ENCODE measurements at places on chromosomes 1 and 21.
A peak's percentile ranks its signal among the peaks of the same experiment; 100 is the strongest.

DNA sequence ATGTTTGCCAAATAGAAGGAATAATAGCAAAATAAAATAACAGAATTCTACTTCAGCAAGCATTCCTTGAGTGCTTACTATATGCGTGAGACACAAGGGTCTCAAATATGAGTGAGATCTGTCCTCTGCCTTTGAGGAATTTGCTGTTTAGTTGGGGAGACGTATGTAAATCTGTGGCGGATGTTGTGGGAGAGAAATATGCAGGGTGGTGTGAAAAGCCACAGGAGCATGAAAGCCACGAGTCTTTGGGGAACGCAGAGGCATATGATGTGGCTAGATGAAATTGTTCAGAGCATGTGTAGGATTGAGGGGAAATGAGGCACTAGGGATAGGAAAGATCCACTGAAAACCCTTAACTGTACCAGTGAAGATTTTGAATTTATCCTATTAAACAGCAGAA is 244.4 kb downstream of the PBX1 start:
- DNase-seq = no peak
- no peaks in the 10 kb centered on the region for H3K4me1 ChIP-seq
- no peaks in the 10 kb centered on the region for H3K36me3 ChIP-seq
- no peak overlapping the region for H3K27ac ChIP-seq

DNA sequence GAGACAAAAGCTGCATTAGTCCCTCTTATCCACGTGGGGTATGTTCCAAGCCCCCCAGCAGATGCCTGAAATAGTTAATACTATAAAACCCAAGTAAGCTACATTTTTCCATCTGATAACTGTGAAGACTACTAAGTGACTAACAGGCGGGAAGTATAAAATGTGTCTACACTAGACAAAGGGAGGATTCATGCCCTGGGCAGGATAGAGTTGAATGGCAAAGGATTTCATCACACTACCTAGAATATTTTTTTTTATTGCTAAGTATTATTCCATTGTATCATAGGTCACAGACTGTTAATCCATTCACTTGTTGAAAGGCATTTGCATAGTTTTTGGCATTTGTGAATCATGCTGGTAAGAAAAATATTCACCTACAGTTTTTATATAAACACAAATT is 26.4 kb upstream of the CFHR4 start:
- no peaks in the 10 kb centered on the region for H3K27me3 ChIP-seq
- DNase-seq = no peak
- no peaks in the 10 kb centered on the region for H3K4me1 ChIP-seq
- no peak overlapping the region for H3K27ac ChIP-seq
- H3K36me3 ChIP-seq = no peaks in the 10 kb centered on the region

GRCh38 chr1:18994381-18994780 is 37.9 kb upstream of the IFFO2 start:
- no peak for DNase-seq
- no peaks in the 10 kb centered on the region for H3K27me3 ChIP-seq
- H3K4me3 ChIP-seq = no peak overlapping the region
- peaks cover 10% of the 10 kb centered on the region for H3K4me1 ChIP-seq
- no peak overlapping the region for H3K27ac ChIP-seq

DNA sequence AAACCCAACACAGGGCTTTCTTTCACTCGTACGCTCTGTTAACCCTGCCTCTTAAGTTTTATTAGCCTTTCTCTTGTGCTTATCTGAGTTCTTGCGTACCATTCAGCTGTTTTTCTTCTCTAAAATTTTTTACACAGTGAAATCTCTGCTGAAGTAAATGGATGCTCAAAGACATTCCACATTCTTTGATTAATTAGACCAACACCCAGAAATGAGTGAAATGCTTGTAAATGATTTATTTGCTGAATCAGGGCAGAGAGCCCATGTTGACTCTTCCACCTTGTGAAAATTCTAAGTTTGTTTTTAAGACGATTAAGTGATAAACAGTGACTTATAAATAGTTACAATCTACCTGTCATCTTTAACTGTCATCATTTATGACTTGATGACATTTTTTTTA is 156.7 kb downstream of the ACTL8 start:
- no peaks in the 10 kb centered on the region for H3K36me3 ChIP-seq
- no peak for DNase-seq
- peaks cover 57% of the 10 kb centered on the region for H3K27me3 ChIP-seq
- H3K4me1 ChIP-seq = no peaks in the 10 kb centered on the region
- H3K27ac ChIP-seq = no peak overlapping the region

GRCh38 chr1:52825868-52826267 is 16.7 kb upstream of the ZYG11A start:
- H3K27ac ChIP-seq = no peak overlapping the region
- no peaks in the 10 kb centered on the region for H3K4me1 ChIP-seq
- H3K4me3 ChIP-seq = no peak overlapping the region
- H3K27me3 ChIP-seq = no peaks in the 10 kb centered on the region
- peaks cover 4% of the 10 kb centered on the region for H3K36me3 ChIP-seq

GRCh38 chr1:173473599-173474011 is 3.5 kb upstream of the PRDX6 start:
- no peak overlapping the region for H3K4me3 ChIP-seq
- H3K27ac ChIP-seq = no peak overlapping the region
- H3K4me1 ChIP-seq = peaks cover 9% of the 10 kb centered on the region
- no peaks in the 10 kb centered on the region for H3K36me3 ChIP-seq

- no peak overlapping the region for H3K4me3 ChIP-seq
- H3K27me3 ChIP-seq = no peaks in the 10 kb centered on the region
- H3K27ac ChIP-seq = peak overlapping the region; percentile 86
- peaks cover 4% of the 10 kb centered on the region for H3K4me1 ChIP-seq
- no peaks in the 10 kb centered on the region for H3K36me3 ChIP-seq
- no peak for DNase-seq
Measured at GRCh38 chr1:235919127-235919832, 52.6 kb upstream of the LYST start.

DNA sequence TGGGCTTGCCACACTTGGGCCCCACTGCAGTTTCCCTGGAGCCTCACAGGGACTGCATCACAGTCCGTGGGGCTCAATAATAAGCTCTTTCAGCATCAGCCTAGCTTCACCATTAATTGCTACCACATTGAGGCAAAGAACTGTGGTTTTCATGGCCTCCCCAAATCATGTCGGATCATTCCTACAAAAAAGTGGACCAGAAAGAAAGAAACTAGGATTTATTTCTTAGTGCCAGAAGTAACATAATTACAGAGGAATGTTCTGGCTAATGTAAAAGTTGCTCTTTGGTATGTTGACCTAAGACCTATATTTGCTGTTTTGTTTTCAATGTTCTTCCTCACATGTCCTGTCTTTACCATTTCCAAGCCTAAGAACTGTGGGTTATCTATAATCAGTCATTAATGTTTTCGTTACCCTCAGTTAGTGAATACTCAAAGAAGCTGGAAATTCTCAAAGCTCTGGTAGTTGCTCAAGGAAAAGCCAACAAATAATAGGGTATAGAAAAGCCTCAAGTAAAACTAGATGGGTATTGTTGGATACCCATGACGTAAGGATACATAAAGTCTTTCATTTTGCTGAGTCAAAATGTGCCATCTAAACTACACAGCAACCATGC is 173.9 kb downstream of the LTN1 start:
- no peaks in the 10 kb centered on the region for H3K4me1 ChIP-seq
- peak overlapping the region; percentile 16 for H3K27ac ChIP-seq
- no peak for DNase-seq
- no peak overlapping the region for H3K4me3 ChIP-seq

DNA sequence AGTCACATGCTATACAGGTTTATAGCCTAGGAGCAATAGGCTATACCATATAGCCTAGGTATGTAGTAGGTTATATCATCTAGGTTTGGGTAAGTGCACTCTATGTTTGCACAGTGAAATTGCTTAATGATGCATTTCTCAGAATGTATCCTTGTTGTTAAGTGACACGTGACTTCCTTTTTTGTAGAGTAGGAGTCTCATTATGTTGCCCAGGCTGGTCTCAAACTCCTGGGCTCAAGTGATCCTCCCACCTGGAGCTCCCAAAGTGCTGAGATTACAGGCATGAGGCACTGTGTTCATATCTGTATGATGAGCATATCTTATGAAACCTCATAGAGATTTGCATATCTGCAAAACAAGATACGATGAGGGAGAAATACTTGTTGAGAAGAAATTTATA is 13.8 kb upstream of the ABCB10 start:
- no peaks in the 10 kb centered on the region for H3K36me3 ChIP-seq
- no peak overlapping the region for H3K4me3 ChIP-seq
- no peaks in the 10 kb centered on the region for H3K27me3 ChIP-seq
- H3K4me1 ChIP-seq = no peaks in the 10 kb centered on the region
- no peak for DNase-seq

DNA sequence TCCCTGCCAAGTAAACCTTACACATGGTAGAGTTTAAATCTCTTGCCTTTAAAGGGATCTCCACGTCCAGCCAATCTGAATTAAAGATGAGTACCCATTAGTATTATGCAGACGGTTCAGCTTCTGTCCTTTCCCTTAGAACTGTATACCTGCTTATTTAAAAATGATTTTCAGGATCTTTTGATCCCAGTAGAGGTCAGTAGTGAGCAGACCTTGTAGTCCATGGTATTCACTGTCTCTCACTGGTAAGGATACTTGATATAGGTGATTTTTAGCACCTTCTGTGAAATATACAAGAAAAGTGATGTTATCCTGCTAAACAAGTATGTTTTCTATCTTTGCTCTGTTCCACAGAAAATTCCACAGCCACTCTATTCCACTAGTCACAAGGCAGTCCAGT is 1211.6 kb upstream of the ADGRL4 start:
- no peak overlapping the region for H3K4me3 ChIP-seq
- no peaks in the 10 kb centered on the region for H3K27me3 ChIP-seq
- H3K36me3 ChIP-seq = no peaks in the 10 kb centered on the region
- H3K4me1 ChIP-seq = no peaks in the 10 kb centered on the region

GRCh38 chr1:209767096-209767495 is 11.2 kb downstream of the TRAF3IP3 start:
- H3K36me3 ChIP-seq = no peaks in the 10 kb centered on the region
- H3K4me3 ChIP-seq = no peak overlapping the region
- no peak for DNase-seq
- no peak overlapping the region for H3K27ac ChIP-seq

DNA sequence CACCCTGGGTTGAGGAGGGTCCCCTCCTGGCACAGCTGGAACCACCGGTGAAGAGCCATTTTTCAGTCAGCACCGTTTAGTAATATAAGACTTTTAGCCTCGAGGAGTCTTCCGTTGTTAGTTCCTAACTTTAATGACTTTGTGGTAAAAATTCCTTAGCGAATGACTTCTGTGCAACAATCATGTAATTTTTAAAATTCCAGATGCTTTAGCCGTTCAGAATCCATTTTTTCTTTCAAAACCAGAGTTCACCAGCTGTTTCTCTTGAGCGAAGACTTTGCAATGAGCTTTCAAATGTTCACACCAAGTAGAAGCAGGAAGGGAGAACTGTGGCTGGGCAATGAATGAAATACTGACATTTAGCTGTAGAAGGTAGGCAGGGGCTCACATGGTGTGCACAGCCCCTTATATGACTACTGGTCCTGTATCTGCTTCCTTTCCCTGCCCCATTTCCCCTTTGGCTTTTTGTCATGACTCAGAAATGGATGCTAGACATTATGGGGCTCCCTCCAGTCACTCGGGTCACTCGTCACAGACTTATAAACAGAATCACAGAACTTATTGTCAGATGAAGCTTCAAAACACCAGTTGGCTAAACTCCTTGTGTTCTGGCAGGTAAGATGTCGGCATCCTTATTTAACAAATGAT is 4.1 kb downstream of the DISC1 start:
- no peaks in the 10 kb centered on the region for H3K36me3 ChIP-seq
- no peak for DNase-seq
- H3K27ac ChIP-seq = no peak overlapping the region
- no peak overlapping the region for H3K4me3 ChIP-seq
- no peaks in the 10 kb centered on the region for H3K27me3 ChIP-seq

DNA sequence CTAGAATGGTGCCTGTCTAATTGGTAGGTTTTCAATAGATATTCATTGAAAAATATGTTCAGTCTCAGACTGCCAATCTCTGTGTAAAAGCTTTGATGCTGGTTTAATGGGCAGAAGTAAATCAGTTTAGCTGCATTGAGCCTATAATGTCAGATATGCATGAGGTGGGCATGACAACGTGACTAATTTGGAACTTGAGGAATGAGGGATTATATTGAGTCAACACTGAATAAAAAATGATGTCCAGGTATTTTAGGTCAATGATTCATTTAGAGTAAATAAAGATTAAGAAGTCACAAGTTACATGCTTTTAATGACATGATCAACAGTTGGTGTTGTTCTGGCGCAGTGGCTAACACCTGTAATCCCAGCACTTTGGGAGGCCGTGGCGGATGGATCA is 3.0 kb downstream of the WDR3 start:
- no peak overlapping the region for H3K4me3 ChIP-seq
- peaks cover 8% of the 10 kb centered on the region for H3K4me1 ChIP-seq
- peaks cover 4% of the 10 kb centered on the region for H3K36me3 ChIP-seq
- H3K27ac ChIP-seq = no peak overlapping the region

Data from breast epithelium (tissue), 4 donors.